ENCODE measurements at places on chromosomes 5 and 9. TPM values are rescaled to one million over a fixed set of nuclear protein-coding genes. Genes with fewer than 3 reads are reported as not detected.

DNA sequence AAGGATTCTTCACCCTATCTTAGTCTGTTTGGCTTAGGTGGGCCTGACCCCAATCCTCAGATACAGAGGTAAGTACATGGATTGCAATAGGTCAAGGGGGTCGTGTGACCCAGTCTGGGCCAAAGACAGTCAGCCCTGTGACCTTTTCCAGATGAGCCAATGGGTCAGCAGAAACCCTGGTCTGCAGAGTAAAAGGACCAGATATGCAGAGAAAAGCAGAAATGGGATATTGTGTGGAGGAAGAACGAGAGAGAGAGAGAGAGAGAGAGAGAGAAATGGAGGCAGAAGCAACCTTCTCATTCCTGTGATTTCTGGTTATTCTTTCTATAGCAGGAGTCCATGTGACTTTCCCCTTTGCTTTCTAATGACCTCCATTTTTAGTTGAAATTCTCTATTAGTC is 40.4 kb upstream of the CRB2 start:
- no peak for DNase-seq

GRCh38 chr5:167657016-167657415 is 634.4 kb upstream of the WWC1 start:
- DNase-seq: no peak

GRCh38 chr5:8317335-8317734 is 448.4 kb downstream of the MTRR start:
- no peak for DNase-seq

Gene IL3
- total RNA-seq: not detected

Gene TMED7
- 115 TPM for total RNA-seq

- DNase-seq: no peak
Observed at GRCh38 chr9:69689991-69690538, 17.9 kb upstream of the APBA1 start.

GRCh38 chr9:92954049-92954861 is 6.9 kb downstream of the FGD3 start:
- DNase-seq: peak; percentile 14

Gene LCN2
- total RNA-seq: not detected

Gene WNK2
- not detected for total RNA-seq

DNA sequence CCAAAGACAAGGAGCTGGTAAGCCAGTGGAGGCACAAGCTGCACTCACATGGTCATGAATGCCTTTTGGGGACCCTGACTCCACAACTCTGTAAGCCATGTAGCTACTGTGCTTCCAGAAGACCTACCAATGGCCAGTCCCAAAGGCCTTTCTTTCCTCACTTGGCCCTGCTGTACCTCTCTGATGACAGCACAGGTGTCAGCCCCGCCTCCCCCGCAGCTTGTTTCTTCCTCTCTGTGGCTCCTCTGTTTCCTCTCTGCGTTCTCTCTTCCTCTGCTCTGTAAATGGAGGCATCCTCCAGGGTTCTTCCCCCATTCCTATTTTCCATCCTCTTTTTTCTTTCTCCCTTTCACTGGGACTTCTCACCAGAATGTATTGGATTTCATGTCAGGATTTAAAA is 26.7 kb downstream of the SH3TC2 start:
- DNase-seq: no peak

GRCh38 chr5:111153945-111154344 is 61.8 kb downstream of the WDR36 start:
- no peak for DNase-seq

GRCh38 chr5:140570058-140570457 is 5.4 kb downstream of the SLC35A4 start:
- no peak for DNase-seq

Gene ARSB
- total RNA-seq: 21.1 TPM

GRCh38 chr5:173920866-173921555 is 32.9 kb downstream of the CPEB4 start:
- DNase-seq: no peak

- peak; percentile 21 for DNase-seq
Observed at GRCh38 chr5:157821822-157822622, 36.9 kb downstream of the CLINT1 start.

DNA sequence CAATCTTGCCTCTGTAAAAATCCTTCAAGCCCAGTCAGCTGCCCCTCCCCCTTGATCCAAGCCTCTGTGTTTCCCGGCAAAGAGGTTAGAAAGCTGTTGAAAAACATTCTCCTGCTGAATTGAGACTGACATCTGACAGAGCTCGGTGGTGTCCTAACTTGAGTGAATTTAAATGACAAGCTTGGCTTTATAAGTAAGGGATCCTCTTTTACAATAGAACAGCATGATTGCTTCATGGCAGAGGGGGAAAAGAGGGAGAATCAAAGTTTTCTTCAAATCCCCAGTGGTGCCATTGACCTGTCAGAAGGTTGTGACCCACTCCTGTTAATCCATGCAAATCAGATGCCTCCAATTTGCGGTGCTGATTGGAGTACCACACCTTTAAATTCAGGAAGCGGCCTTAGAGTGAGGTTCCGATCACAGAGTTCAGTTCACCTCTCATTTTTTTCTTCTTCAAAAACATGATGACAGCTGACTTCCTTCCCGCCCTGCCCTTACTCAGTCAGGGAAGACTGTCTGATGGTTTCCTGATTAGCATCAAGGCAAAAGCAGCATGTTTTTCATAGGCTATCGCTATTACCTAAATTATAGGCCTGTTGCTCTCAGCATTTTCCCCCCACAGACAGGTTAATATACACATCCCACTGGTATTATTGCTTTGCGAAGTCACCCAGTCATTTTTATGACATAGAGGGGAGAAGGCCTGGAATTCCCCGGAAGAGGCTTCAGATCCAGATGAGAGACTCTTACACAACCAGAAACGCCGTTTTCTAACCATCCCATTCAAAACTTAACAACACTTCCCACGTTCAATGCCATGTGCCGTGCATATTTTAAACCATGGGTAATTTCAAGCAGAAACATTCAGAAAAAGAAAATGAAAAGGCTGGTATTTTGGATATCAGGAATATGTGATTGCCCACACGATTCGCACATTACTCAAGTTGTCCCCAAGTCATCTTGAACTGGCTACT is 141.4 kb downstream of the EBF1 start:
- no peak for DNase-seq

- DNase-seq: no peak
Observed at GRCh38 chr5:5619546-5619945, 197.1 kb downstream of the ICE1 start.

Gene PTPRD
- total RNA-seq: not detected

Gene SPAAR
- 0.38 TPM for total RNA-seq

DNA sequence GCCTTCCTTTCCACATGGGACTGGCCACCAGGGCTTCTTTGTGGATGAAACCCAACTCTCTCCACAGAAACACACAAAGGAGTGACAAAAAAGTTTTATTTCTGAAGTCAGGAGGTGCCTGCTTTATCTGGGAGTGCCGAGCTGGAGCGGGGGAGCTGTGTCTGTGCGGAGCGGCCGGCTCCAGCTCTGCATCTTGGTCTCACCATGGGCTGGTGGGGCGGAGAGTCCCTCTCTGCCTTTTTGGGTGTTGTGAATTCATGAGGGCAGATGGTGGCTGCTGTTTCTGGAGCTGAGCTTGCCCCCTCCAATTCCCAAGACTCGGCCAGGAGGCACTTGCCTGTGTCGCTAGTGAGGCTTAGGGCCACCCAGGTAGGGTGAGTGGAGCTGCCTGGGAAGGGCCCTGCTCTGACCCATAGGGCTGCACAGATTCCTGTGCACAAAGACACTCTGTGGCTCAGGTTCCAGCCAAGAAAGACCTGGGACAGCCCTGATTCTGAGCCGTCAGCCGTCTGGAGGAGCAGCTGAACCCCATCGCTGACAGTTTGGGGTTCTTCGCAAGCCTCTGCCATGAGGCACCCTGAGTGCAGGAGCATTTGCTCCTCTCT is 1.4 kb downstream of the DBH start:
- no peak for DNase-seq

Gene TPRN
- 10.7 TPM for total RNA-seq

- DNase-seq: no peak
Observed at GRCh38 chr5:96896806-96897205, 20.5 kb downstream of the ERAP2 start.

- no peak for DNase-seq
Observed at GRCh38 chr5:162107591-162107990, 40.0 kb downstream of the GABRG2 start.

DNA sequence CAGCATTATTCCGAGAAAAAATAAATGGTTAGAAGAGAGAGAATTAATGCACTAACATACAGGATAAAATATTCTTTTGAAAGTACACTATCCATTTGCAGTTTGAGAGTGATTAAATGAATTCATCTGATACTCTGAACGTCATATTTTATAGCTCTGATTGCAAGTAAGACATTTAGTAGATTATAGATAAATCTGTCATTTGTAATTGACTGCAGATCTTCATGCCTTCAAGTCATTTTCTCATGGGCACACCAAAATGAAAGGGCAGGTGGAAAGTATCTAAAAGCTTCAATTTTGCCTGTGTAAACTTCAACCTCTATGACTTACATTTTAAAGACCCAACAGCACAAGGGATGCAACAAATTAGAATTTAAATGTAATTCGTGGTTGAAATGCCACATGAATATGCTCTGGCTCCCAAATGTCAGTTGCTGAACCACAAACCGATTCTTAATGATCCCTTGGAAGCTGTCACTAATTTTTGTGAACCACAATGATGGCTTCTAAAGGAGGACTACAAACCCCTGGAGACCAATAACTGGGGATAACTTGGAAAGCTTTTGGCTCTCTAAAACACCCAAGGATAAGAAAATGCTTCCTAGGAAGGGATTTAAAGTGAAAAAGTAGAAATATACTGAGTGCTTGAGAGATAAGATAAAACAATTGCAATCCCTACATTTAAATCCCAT is 3.9 kb downstream of the TYRP1 start:
- DNase-seq: no peak

- no peak for DNase-seq
Observed at GRCh38 chr5:28862860-28863196, 1824.4 kb upstream of the CDH9 start.

Gene ZNF300
- total RNA-seq: 7.2 TPM

GRCh38 chr5:77798456-77798855 is 22.3 kb upstream of the TBCA start:
- DNase-seq: no peak

Gene PCDHA5
- total RNA-seq: not detected

Gene OSTF1
- total RNA-seq: 36.2 TPM

DNA sequence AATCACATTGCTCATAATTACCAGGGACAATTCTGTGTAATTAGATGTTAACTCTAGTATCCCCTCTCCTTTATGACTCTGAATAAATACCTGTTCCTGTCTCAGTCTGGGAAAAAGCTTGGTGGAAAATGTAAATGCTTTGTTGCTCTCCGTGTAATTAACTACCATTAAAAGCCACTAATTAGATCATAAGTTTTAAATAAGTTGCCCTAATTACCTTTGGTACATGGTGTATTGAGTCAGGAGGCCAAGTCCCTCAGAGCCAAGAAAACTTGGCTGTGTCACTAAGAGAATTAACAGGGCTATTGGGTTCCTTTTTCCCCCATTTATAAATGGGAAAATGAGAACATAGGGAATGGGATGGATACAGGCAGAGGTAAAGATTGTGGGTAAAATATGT is 617.6 kb downstream of the TLR4 start:
- no peak for DNase-seq

DNA sequence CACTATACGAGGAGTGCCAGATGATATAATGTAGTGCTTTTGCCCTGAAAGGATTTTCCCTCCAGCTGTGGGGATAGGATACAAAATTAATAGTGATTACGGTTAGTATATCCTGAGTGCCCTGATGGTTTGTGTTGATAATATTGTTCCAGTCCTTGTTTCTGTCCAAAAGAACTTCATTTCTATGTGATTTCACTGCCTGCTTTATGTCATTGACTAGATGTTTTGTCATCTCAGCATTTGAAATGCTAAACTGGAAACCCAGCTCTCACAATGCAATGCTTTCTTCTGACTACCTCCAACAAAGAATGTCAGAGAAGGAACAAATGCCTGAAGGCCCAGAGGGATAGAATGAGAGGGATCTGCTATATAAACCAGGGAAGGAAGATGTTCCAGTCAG is 177.8 kb downstream of the NIPBL start:
- no peak for DNase-seq
